Right atrium auricular region (tissue), 2 donors: ENCODE measurements at places on chromosomes 12 and 14. TPM values are rescaled to one million over a fixed set of nuclear protein-coding genes. Genes with fewer than 3 reads are reported as not detected.

GRCh38 chr12:12029653-12030052 is 41.1 kb upstream of the BCL2L14 start:
- no peak for DNase-seq

GRCh38 chr12:12267742-12268200 is 927 bp upstream of the LRP6 start:
- DNase-seq: no peak

DNA sequence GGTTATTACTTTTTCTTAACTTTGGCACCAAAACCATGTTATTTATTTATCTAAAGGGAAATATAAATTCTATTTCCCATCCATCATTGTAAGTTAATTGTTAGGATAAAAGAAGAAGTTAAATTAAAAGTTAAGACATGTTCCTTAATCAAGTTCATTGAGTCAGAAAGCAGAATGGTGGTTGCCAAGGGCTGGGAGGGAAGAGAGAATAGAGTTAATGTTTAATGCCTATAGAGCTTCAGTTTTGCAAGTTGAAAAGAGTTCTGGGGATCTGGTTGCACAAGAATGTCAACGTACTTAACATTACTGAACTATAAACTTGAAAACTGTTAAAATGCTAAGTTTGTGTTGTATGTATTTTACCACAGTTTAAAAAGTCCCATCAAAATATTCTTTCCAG is 63.2 kb upstream of the NR2C1 start:
- no peak for DNase-seq

DBX2 gene
- 0.51 TPM for total RNA-seq

CARMIL3 gene
- not detected for total RNA-seq
